Hypothalamus (tissue), 51 donors: ENCODE measurements at places on chromosomes 2 and 18.

GRCh38 chr2:236165842-236166795, 2.1 kb downstream of the GBX2 start:
- DNase-seq: no peak

DNA sequence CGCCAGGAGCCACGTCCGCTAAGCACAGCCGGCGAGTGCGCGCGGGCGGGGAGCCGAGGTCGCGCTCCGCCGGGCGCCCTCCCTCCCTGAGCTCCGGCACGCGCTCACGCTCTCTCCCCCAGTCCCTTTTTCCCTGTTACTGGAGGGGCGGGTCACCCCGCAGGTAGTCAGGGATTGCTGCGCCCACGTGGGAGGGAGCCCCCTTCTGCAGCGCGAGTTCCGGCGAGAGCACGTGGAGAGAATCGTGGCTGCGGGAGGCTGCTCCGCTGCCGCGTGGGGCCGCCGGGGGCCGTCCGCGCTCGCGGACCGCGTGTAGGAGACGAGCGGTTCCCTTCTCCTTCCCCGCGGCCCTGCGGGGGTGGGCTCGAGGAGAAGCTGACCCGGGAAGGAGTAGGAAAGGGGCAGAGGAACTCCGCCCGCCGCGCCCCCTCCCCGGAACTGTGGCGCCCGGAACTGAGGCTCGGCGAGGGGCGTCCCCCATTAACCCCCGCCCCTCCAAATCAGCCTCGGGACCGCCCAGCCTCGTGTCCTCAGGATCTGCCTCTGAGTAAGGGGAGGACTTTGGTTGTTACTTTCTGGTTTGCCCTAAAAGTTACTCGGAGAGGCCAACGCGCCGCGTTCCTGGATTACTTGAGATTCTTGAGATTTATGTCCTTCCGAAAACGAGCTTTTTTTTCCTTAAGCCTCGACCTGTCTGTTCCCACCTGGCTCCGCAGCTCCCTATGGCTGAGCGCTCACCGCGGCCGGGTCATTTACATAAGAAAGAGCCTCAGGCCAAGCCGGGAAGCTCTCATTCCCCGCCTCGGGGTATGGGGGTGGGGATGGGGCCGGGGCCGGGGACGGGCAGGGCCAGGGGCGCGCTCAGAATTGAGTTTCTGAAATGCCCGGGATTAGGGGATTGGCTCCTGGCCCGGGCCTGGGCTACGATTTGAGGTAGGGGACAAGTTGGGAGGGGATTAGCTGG, 1.1 kb downstream of the HK2 start:
- DNase-seq: no peak

GRCh38 chr2:157067562-157067961, 189.9 kb upstream of the GALNT5 start:
- no peak for DNase-seq

- DNase-seq: no peak
Observed at GRCh38 chr2:121171625-121172119, 113.3 kb downstream of the TFCP2L1 start.

GRCh38 chr2:128237911-128238697, 80.6 kb downstream of the HS6ST1 start:
- DNase-seq: no peak

DNA sequence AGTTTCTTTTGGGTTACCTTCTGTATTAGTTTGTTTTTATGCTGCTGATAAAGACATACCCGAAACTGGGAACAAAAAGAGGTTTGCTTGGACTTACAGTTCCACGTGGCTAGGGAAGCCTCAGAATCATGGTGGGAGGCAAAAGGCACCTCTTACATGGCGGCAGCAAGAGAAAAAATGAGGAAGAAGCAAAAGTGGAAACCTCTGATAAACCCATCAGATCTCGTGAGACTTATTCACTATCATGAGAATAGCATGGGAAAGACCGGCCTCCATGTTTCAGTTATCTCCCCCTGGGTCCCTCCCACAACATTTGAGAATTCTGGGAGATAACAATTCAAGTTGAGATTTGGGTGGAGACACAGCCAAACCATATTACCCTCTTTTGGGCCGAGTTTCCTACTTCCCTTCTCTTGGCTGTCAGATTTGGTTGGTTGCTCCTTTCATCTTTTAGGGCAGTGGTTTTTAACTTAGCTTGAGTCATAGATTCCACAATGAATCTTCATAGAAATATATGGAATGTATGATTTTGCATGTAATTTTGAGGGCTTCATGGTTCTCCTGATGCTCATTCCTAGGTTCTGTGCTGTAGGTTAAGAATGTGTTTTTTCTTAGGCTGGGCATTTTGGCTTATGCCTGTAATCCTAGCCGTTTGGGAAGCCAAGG, 44.2 kb downstream of the CEP192 start:
- DNase-seq: no peak

GRCh38 chr2:169351725-169352124, 10.6 kb downstream of the LRP2 start:
- DNase-seq: no peak

DNA sequence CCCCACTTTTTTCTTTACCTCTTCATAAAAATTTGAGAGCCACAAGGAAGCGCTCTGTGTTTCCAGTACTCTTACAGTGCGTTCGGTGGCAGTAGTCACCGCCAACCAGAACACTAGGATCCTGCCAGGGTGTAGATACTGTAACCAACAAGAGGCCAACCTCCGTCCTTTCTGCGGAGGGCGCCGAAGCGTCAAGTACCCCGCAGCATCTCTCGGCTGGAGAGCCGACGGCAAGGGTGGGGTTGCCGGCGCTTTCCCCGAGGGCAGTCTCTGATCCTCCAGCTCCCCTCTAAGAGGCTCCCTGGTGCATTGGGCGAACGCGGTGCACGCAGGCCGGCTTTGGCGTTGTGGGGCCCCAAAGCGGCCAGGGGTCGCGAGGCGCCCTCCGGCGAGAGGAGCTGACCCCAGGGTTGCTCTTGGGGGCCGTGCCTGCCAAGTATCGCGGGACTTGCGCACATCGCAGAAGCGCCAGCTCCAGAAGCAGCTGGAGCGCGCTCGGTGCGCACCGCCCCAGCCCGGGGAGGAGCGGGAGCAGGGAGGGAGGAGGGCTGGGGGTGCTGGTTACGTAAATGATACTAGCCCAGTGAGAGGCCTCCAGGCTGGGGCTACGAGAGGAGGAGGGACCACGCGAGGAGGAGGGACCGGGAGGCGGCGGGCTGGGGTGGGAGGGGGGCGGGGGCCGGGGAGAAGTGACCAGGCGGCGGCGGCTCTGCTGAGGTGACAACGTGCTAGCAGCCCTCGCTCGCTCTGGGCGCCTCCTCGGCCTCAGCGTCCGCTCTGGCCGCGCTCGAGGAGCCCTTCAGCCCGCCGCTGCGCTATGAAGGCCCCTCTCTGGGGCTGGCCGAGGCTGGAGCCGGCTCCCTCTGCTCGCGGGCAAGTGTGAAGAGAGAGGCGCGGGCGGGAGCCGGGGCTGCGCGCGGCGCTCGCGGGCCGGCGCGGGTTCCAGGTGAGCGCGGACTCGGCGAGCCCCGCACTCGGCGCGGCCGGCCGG, at the start of gene GALNT13:
GALNT13 (plus strand) TSS at position 692 of the 991 bp plus-strand sequence.
- DNase-seq: peak; percentile 92

DNA sequence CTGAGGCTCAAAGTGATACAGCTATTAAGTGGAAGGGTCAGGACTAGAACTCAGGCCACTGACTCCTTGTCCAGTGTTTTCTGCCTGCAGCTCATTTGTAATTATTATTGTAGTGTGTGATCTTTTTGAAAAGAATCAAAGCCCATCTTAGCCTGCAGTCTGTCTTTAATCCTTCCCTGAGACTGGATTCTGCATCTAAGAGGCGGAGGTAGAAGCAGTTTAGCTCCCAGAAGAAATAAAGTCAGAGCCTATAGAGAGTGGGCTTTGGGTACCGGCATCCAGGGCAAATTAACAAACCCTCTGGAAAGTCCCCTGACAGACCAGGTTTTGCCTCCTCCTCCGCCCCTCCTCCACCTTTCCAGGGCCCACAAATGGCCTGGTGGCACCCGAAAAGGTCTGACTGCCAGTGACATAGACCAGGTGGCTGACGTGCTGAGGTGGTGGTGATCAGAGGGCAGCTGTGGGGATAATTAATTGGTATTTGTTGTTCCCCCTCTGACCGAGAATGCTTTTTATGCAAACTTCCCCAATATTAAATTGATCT, 2.2 kb upstream of the RAX start:
- no peak for DNase-seq

GRCh38 chr2:208097313-208097712, 27.0 kb downstream of the CRYGD start:
- no peak for DNase-seq

DNA sequence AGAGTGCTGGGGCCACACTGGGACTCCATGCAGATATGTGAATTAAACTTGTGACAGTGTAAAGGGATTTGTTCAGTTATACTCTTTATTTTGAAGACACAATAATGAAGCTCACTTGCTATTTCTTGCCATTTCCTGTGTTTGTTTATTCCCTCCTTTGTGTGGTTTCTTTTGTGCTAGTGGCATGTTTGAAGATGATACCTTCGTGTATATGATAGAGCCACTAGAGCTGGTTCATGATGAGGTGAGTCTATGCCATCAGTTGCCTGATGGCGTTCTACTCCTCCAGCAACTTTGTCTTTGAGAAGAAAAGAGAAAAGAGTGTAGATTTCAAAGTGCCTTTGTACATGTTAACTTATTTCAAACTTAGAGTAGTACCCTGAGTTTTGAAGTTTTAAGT, 99.2 kb upstream of the FAM237A start:
- no peak for DNase-seq

- DNase-seq: no peak
Observed at GRCh38 chr2:1501038-1501851, 88.0 kb downstream of the TPO start.

DNA sequence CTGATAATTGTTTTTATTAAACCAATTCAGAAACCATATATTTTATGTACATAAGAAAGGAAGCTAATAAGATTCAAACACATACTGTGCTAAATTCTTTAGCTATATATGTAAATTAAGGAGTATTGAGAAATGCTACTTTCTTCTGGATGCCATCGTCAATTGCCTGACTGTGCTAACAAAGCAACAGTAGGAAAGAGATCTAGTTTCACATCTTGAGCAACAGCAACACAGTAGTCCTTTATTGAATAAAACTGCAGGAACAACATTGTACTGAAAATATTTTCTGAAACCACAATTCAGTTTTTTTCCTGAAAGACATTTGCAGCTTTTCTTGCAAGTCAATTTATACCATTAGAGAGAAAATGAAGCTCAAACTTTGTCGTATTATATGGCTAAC, 1404.9 kb upstream of the SLC39A10 start:
- no peak for DNase-seq

DNA sequence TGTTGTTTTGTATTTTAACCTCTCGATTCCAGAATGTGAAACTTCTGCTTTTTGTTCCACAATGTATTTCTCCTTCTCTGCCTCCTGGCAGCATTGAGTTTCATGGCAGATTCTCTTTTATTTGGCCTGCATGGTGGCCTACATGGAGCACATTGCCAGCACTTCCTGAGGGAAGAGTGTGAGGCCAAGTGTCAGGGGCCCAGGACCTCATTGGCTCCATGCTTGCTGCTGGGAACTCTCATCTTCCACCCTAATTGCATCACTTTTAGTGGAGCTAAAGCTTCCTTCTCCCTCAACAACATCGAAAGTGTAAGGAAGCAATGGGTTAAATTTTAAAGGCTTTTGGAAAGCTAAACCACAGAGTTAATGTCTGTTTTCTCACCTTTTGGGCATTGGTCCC, 9.5 kb downstream of the TRIB2 start:
- no peak for DNase-seq

DNA sequence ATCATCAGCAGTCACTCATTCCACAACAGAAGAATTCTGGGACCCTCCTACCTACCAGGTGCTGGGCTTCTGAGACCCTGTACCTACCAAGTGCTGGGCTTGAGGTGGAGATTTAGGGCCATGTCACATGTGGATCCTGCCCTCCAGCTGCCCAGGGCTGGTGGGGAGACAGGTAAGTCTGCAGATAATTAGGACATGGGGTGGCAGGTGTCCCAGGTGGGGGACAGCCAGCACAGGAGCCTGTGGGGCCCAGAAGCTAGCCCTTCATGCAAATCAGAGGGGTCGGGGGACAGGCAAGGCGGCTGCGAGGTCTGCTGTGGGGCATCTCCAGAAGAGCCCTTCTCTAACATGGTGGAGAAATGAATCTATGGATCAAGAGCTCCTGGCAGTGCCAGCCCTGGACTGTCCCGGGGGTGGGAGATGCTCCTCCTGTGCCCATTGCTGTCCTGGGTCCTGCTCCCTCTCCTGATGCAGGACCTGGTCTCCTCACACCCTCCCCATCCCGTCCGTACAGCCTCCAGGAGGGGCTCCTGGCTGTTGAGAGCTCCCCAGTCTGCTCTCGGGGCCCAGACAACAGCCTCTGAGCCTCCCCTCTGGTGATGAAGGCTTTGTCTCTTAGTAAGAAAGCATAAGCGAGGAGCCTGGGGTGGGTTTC, 106.3 kb upstream of the GLI2 start:
- DNase-seq: no peak
